ENCODE measurements at places on chromosomes 16 and 17. TPM values are rescaled to one million over a fixed set of nuclear protein-coding genes. Genes with fewer than 3 reads are reported as not detected.

Gene EIF4A3
- 91.1 TPM for total RNA-seq

Gene CLTC
- 200 TPM for total RNA-seq

Gene CDIPT
- total RNA-seq = 80.6 TPM

Gene MYLK3
- total RNA-seq = under 0.01 TPM

Gene NGFR
- under 0.01 TPM for total RNA-seq

Gene CD300H
- total RNA-seq = not detected

Gene TNFRSF13B
- not detected for total RNA-seq

Gene SLC5A11
- not detected for total RNA-seq

Gene PLA2G10
- not detected for total RNA-seq

Gene GRIN2A
- total RNA-seq = under 0.01 TPM

Gene KRTAP4-3
- total RNA-seq = not detected

Gene TMC5
- total RNA-seq = not detected

Gene HAGHL
- total RNA-seq = 14.0 TPM

Measured in bronchus fibroblast of lung (primary cell).